AG10803 (cell line): ENCODE measurements at places on chromosomes 16 and 17.

GRCh38 chr17:45883063-45883462 lies 11.3 kb upstream of the MAPT start:
- no peak for DNase-seq

- DNase-seq = no peak
Measured at GRCh38 chr17:19567216-19568015, 33.8 kb downstream of the SLC47A1 start.

- DNase-seq = no peak
Measured at GRCh38 chr17:19978805-19979211, 1.2 kb upstream of the AKAP10 start.

- DNase-seq = no peak
Measured at GRCh38 chr17:15657868-15658267, 26.2 kb downstream of the TRIM16 start.

DNA sequence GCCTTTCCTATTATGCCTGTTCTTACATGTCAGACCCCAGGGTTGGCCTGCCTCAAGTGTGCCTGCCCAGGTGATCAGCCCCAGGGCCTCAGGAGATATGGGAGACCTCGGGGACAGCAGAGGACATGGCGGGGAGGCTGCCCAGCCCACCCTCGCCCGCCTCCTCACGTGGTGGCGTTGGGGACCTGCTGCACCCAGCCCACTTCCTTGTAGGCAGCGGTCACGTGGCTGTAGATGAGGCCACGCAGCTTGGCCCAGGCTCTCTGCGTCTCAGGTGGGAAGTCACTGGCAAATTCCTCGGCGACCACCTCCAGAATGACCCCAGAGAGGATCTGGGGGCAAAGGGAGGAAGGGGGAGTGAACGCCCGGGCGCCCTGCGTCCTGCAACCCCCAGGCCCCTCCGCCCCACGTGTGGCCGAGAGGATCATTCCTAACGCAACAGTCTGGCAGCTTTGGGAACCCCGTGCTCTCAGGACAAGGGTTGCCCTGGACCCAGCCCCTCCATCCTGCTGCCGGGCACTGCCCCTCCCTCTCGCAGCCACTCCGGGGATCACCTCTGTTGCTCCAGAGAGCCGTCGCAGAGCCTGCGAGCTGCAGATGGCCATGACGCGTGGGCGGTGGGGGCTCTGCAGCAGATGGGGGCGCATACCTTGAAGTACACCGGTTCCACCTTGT lies 6.6 kb downstream of the CYGB start:
- no peak for DNase-seq

- DNase-seq = no peak
Measured at GRCh38 chr16:78605548-78606101, 506.2 kb downstream of the WWOX start.

- DNase-seq = no peak
Measured at GRCh38 chr17:81233316-81233715, 5.5 kb downstream of the TEPSIN start.

DNA sequence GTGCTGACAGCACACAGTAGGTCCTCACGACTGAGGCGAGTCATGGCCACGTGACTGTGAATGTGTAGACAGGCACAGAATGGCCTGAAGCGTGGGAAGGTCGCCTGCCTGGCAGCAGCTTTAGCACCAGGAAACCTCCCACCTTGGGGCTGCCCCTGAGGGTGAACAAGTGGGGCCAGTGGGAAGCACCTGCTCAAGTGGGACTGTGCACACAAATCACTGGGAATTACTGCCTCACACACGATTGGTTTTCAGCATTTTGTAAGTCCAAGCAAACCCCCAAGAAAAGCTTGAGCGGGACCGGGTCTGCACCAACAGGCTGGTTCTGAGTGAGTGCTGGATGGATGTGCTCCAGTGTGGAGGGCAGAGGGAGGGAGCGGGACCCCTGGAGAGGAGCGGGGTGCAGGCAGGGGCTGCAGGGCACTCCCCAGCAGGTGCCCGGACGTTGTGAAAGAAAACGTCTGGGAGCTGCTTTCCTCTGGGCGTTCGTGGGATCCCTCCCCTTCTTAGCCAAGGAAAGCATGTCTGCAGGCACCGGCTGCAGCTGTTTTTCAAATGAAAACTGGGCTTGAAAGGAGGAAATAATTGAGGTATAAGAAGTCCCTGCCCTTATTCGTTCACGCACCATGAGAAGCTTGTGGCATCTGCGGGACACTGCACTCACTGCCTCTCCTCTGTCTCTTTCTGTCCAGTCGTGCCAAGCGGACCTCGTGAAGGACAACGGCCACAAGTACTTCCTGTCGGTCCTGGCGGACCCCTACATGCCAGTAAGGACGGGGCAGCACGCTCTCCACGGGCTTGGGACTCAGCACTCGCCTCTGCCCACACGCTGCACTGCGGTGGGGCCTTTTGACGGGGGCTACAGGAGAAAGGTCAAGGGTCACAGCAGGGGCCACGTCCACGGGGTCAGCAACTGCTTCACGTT lies 111.7 kb upstream of the CHMP6 start:
- no peak for DNase-seq

DNA sequence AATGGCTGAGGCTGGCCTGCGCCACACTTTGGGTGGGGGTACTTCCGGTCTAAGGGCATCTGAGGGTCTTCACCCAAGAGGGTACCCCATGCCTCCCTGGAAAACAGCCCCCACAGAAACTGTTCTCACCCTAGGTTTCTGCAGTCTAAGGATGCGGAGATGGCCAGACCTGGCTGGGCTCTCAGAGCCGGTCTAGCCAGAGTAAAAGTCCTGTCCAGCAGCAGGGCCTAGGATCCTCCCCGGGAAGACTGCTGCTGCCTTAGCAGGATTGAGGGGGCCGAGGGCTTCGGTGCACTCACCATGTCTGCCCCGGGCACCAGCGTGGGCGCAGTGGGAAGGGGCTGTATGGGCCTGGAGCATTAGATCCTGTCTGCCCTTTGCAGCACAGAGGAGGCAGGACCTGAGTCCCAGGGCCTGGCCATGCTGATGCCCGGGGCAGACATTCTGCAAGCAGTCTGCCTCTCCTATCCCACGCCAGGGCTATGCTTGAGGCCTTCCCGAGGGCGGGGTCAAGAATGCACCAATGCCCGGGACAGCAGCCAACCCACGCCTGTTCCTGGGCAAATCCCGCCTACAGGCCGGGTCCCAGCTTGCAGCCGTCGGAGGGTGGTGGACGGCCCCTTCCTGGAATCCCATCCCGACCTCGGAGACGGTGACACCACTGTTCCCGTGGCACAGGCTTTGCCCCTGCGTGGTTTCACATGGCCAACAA lies 54.7 kb downstream of the CBFA2T3 start:
- DNase-seq = peak; percentile 79

DNA sequence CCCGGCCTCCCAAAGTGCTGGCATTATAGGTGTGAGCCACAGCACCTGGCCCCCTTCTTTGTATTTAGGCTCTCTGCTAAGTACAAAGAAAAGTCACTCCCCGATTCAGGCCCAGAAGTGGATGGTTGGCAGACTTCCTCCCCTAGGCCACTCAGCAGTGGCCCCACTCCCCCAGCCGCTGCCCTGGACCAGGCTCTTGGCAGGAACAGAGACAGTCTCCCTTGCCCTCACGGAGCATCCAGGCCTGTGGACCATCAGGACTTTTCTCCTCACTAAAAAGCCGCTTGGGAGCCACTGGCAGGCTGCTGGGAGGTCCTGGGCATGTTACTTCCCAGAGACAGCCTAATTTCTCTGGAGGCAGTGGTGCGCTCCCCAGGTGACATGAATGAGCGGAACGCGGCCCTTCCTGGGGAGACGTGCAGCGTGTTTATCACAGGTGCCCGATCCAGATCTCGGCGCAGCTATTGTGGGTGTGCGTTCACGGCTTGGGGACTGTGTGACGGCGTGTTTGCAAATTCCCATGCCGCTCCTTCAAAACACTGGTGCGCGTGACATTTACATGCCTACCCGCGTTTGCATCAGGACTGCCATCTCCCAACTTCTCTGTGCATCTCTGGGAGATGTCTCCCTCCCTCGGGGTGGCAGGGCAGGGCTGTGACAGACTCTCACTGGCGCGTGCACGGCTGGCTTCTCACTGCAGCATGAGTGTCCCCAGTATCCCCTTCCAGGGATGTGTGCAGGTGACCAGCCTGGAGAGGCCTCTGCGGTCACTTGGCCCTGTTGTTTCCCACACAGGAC lies 16.6 kb downstream of the WSCD1 start:
- no peak for DNase-seq

GRCh38 chr17:21375162-21375560 lies 996 bp upstream of the KCNJ12 start:
- DNase-seq = no peak

GRCh38 chr17:29958947-29959657 lies 17.7 kb downstream of the EFCAB5 start:
- DNase-seq = peak; percentile 11

DNA sequence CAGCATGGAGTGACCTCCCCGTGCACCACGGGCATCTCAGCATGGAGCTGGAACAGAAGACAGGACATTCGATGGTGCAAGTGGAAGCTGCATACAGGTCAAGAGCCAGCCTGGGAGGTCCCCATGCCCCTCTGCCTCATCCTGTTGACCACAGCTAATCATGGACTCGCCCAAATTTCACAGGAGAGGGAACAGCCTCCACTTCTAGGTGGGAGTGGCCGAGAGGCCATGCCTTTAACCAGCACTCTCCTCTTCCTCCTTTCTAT lies 3.8 kb upstream of the SLC47A2 start:
- DNase-seq = no peak

- no peak for DNase-seq
Measured at GRCh38 chr16:15955425-15955824, 6.0 kb downstream of the ABCC1 start.

- no peak for DNase-seq
Measured at GRCh38 chr16:46882940-46883307, 1.2 kb upstream of the GPT2 start.

DNA sequence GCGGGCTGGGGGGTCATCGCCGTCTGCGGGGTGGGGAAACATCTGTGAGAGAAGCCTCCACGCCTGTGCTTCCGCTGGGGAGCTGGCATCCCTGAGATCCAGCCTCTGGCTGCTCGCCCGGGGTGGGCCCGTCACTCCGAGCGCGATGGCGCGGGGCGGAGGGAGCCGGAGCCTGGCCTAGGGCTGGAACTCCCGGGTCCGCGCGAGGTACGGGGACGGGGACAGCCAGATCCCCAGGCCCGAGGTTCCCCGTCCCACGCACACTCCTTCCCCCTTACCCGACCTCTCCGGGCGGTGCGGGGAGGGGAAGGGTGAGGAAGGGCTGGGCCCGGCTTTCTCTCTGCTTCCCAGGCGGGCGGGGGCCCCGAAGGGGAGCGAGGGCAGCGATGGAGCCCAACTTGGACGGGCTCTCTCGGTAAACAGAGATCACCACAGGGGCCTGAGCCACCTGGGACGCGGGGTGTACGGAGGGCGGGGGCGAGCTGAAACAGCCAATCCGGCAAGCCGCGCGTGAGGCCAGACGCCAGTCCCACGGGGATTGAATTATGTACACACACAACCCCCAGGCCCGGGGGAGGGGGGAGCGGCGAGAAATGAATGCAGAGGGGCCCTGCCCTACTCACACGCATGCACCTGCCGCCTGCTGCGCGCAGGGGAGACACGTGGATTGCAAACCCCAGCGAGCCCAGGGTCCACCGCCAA lies at the start of gene SLC16A11:
SLC16A11 (minus strand) TSS at position 596 of the 702 bp plus-strand sequence; CDS start at position 17, 579 bp downstream.
- DNase-seq = peak; percentile 25

- peak; percentile 61 for DNase-seq
Measured at GRCh38 chr16:85370881-85371651, 242.1 kb upstream of the GSE1 start.

DNA sequence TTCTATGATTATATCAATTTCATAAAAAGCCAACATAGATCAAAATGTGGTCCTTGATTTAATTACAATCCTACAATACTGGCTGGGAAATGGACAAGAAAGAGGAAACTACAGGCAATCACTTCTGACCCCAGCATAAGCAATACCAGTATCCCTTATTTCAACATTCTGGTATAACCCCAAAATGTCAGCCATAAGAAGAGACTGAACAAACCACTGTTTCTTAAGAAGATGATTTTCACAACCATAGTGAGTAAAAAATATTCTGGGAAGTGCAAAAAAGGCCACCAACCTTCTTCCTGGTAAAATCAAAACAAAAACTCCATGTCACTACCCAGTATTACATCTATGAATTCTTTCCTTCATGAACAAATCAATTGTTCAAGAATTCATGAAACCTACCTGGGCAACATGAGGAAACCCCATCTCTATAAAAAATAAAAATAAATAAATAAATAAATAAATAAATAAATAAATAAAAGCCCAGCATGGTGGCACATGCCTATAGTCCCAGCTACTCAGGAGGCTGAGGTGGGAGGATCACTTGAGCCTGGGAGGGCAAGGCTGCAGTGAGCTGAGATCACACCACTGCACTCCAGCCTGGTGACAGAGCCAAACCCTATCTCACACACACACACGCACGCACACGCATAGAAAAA lies 7.5 kb downstream of the N4BP1 start:
- no peak for DNase-seq

GRCh38 chr17:46869975-46870803 lies 18.8 kb downstream of the WNT9B start:
- DNase-seq = no peak

DNA sequence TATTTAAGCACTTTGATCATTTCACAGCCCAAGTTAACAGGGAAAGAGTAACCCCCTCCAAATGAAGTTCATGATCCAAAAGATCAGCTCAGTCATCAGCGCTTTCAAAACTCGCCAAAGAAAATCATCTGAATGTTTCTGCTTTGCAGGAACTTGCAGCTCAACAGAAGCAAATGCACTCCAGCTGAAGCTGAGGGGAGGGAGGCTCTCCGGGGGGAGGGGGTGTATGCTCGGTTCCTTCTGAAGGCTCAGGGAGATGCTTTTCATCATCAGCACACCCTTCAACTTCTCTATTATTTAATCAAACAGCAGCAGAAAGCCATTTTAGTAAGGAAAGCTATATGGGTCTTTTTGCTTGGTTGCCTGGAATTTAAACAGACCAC lies 24.4 kb upstream of the ERN1 start:
- DNase-seq = no peak

GRCh38 chr16:69270831-69271230 lies 40.3 kb upstream of the VPS4A start:
- DNase-seq = no peak

GRCh38 chr17:10058921-10059683 lies 139.3 kb downstream of the GAS7 start:
- no peak for DNase-seq

GRCh38 chr17:49861150-49861884 lies 13.4 kb upstream of the TAC4 start:
- peak; percentile 31 for DNase-seq

- no peak for DNase-seq
Measured at GRCh38 chr17:29346462-29346861, 43.7 kb upstream of the TAOK1 start.

DNA sequence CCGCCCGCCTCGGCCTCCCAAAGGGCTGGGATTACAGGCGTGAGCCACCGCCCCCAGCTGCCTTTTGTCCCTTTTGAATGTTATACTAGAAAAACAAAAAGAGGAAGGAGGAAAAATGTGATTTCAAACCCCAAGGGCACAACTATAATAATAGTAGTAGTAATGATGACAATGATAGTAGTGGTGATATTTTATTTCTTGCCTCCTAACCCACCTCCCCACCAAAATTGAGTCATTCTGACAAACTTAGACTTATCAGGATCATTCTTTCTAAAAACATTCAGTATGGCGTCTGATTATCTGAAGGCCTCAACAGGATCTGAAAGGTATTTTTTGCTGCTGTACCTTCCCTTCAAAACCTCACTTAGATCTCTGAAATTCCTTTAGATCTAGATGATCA lies 13.6 kb downstream of the GPATCH8 start:
- no peak for DNase-seq
